ACHN (cell line): ENCODE measurements at places on chromosomes 4 and X.
A peak's percentile ranks its signal among the peaks of the same experiment; 100 is the strongest.

GRCh38 chr4:24680746-24681448 lies 96.5 kb upstream of the DHX15 start:
- DNase-seq, result no peak

GRCh38 chr4:7198440-7199128 lies 6.2 kb downstream of the SORCS2 start:
- no peak for DNase-seq

DNA sequence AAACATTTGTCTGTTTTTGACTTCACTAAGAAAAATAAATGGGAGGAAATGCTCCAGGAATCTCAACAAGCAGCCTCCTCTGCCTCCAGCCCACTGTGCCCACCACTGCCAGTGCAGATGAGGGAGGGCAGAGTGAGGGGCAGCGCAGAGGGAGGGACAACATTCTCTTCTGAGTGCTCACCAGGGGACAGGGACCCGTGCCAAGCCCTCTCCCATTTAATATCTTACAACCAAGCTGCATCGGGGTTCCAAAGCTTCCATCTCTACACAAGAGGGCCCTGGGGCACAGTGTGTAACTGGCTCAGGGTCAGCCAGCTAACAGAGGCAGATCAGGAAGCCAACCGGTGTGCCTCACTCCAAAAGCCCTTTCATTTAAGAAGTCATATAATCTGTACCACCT lies 120.4 kb downstream of the NSUN7 start:
- DNase-seq, result no peak

DNA sequence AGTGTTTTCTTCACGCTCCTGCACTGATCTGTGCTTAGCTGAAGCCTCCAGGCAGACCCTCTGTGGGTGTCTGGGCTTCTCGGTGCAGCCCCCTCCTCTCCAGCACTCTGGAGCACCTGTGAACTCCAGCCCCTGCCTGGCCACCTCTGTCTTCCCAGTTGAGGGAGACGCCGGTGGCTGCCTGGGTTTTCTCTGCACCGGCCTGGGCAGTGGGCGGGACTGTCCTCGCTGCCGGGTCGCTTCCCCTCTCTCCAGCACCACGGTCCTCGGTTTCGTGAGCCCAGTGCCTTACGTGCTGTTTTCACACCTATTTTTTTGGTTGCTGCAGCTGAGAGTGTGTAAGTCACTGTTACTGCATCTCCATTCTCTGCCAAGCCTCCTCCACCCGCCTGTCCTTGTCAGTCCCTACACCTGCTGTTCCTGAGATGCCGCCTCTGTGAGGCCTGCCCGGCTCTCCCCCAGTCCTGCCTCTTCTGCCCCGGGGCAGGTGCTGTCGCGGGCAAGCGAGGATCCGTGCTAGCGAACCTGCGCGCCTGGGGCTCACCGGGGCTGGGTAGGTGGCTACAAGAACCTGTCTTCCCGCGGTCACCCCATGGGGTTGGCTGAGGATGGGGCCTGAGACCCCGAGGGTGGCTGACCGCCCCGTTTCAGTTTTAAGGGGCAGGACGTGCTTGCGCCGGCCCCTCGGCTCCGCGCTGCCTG lies 2.4 kb upstream of the FGFRL1 start:
- peak; percentile 17 for DNase-seq

DNA sequence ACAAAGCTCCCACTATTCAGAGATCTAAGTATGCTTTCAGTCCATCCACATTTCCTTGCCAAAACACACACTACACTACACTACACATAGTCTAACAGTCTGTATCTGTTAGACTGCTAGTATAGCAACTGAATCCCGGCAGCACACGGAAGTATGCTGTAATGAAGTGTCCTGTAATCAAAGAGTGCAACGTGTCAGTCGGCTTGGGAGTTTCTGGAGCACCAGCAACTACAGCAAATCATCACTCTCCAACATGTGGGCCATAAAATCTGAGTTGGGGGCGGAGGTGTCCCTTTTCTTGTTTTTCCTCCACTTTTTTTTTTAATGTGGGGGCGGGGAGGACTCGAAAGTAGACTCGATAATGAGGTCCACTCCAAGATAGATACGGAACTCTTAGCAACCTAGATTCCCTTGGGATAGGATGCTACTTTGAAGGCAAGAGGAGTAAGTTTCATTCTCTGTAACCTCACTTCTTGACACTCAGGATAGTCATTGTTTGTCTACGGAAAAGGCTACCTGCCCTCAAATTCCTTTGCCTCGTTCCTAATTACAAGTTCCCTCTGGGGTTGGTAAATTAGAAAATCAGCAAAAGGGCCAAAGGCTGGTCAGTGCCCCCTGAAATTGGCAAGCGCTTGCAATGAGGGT lies 722 bp downstream of the SLC10A7 start:
- DNase-seq, result peak; percentile 44

DNA sequence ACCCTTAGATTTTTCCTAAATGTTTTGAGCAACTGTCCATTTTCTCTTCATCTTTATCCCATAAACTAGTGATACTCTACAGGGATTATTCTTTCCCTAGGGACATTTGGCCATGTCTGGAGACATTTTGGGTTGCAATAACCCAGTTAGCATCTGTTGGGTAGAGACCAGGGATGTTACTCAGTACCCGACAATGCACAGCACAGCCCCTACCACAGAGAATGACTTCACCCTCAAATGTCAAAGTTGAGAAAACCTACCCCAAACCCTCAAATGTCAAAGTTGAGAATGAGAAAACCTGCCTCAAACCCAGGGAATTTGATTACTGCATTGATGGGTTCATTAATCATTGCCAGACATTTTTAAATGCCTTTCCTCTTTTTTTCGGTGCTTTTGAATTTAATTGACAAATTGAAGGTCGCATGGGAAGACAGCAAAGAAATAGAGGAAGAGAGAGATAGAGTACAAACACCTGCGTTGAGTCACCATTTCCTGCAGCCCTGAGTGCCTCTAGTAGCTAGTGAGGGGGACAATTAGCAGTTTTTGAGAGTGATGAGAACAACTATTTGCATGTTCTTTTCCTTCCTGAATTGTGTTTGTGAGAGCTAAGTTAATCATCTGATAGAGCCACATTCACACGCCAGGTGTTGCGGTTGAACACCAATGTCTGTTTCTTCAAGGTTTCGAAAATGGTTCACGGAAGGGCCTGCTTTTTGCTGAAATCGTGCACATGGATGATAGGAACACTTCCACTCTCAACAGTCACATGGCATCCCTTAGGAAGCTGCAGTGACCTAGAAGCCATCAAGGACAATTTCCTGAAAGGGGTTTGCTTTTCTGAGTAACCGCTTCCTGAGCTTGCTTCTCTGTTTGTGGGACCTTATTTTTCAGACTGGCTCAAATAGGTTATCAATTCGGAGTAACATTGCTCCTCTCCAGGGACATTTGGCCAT lies 203.9 kb upstream of the VCX3A start:
- no peak for DNase-seq

GRCh38 chr4:73832651-73833237 lies 3.7 kb upstream of the CXCL6 start:
- no peak for DNase-seq

- DNase-seq, result no peak
Measured at GRCh38 chr4:138841343-138841742, 174.2 kb upstream of the NOCT start.

GRCh38 chr4:134777606-134778005 lies 576.0 kb upstream of the PABPC4L start:
- peak; percentile 13 for DNase-seq

DNA sequence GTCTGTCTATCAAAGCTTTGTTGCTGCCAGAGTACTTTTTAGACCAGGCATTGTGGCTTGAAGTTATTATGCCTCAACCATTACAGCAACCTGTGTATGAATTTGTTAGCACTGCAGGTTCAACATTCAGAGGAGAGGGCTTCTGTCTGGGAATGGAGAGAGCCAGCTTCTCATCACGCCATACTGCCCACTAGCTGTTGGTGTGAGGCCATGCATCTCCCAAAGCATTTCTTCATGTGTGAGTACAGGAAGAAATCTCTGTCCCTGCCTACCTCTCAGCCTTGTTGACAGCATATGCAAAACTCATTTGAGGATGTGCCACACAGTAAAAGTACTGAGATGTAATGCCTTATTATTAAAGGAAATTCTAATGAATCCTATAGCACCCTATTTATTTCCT lies 76.9 kb upstream of the PPARGC1A start:
- peak; percentile 39 for DNase-seq

DNA sequence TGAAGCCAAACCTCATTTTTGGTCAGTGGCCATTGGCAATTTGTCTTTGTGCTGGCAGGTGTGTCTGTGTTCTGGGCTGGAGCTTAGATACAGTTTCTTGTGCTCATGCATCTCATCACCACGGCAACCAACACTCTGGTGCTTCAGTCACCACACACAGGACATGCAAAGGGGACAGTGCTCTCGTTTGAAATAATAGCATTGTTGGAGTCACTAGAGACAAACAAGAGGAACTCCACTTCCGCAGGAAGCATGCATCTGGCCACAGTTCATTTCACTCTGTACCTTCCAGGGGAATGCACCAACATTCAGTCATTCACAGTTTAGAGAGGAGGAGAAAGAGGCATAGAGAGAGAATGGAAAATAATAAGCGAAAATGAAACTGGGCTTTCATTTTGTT lies 267.4 kb downstream of the ANK2 start:
- no peak for DNase-seq

GRCh38 chrX:101206471-101206870 lies 13.1 kb upstream of the DRP2 start:
- DNase-seq, result peak; percentile 23

GRCh38 chrX:137568741-137569469 lies 3.0 kb downstream of the ZIC3 start:
- no peak for DNase-seq

GRCh38 chr4:104751468-104751867 lies 256.8 kb upstream of the CXXC4 start:
- no peak for DNase-seq

DNA sequence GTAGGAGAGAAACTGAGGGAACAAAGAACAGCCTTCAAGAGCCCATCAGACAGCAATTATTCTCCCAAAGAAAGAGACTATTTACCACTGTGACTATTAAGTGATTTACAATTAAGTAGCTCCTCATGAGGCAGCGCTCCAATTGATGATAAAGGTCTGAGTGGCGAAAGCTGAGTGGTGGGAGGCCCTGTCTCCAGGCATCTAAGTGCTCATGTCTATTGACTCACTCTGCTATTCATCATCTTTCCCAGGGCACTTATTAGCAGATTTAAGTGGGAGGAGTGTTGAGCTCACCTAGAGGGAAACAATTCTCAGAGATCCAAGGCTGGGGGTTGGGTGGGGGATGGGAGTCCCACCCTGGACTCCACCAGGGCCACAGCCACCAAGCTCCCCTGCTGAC lies 23.3 kb downstream of the AMER1 start:
- DNase-seq, result no peak

- no peak for DNase-seq
Measured at GRCh38 chrX:13934731-13935130, 95.0 kb downstream of the GEMIN8 start.

DNA sequence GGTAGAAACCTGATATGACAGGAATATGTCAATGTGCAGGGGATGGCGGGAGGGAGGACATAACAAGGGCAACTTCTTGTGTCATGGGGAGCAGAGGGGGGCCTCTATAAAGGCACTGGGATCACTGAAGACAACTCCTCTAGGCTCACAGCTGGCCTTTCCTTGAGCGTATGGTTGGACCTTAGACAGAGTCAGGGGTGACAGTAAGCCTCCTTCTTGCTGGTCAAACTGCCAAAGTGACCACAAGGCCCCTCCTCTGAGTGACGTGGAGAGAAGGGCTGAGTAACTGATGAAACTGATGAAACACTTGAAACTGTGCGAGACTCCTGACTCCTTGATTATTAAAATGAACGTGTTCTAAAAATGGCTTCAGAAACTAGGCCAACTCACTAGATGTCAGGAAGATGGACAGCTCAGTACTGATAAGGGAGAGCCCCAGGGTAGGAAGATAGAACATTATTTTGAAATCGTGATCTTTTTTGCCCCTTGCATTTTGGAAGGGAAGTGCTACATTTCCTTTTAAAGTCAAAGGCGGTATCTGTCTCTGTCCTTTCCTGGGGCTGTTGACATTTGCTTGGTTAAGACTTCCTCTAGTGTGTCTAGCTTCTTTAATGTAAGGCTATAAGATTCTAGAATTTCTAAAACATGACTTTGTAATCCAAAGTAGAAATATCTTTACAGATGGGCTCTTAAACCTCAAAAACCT lies 1.6 kb downstream of the RAB33A start:
- peak; percentile 66 for DNase-seq

DNA sequence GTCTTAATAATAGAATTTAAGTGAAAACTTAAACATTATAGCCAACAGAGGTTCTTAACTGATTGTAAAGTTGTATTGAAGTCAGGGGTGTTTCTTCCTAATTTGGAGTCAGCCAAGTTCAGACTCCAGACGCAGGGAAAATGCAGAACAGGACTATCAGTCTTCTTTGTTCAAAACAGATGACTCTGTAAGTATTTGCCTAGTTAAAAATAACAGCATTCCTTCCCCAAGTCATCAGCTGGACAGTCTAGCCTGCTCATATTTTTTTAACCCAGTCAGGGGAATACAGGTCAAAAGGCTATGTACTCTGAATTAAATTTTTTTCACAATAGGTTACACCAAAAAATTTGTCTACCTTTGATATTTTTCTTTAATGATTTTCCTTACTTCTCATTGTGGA lies 73.8 kb upstream of the DCLK2 start:
- no peak for DNase-seq
